ENCODE measurements at places on chromosomes 5 and 9.

GRCh38 chr9:87771316-87772006 lies 45.5 kb downstream of the CTSL start:
- no peak for DNase-seq

GRCh38 chr9:22308177-22308576 lies 138.4 kb upstream of the DMRTA1 start:
- no peak for DNase-seq

DNA sequence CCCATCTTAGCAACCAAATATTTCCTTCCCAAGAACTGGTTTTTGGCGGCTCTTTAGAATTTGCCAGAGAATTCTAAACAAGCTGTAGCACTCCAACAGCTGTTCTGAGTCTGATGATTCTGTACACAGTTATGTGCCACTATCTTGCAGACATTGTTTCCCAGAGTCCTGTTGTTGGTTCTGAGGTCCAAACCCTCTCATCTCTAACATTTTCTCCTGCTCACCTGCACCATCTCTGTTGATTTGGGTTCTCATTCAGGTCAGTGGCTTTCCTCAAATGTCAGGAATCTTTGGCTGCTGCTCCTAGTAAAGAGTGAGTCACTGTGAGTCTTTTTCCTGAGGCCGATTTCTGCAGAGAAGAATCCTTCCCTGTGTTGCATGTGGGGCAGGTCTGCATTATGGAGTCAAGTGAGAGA lies 50.0 kb downstream of the CAMSAP1 start:
- peak; percentile 53 for DNase-seq

DNA sequence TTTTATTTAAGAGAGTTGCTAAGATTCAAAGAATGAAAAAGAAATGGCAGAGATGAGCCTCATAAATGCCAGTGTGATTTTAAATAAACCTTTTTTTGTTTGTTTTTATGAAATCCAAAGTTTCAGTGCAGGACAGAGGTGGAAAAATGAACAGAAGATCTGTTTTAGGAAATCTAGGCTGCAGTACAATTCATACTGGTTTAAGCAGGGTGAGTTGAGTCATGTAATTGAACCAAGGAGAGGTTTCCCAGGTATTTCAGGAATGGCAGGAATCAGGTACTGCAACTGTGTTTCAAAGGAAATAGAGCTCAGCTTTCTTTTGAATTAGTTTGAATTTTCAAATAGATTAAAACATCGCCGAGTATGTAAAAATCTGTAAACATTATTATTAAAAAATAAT lies 3.0 kb upstream of the ANKRD31 start:
- DNase-seq: no peak

DNA sequence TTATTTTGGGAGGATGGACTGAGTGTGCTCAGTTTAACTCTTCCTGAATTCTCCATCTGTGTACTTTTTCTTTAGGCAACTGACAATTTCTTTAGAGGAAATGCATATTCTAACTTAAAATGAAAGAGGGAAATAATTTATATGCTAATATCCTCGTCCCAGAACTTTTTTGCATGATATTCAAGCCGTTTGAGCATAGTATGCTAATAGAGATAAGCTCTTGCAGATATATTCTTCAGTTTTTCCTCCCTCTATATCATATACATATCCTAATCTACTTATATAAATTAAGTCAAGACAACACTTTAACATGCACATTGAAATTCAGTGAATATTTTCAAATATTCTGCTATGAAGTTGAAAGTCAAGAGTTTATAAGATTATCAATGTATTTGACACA lies 84.7 kb downstream of the YTHDC2 start:
- DNase-seq: no peak

DNA sequence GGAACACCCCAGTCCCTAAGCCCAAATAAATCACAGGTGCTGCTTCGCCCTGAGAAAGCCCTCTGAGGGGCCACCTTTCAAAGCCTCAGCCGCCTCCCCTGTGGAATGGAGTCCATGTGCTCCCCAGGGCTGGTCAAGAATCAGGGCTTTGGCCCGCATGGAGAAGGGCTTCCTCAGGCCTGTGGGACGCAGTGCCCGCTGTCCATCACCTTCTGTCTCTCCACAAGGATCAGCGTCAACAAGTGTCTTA lies 16.6 kb downstream of the HNRNPH1 start:
- DNase-seq: no peak

DNA sequence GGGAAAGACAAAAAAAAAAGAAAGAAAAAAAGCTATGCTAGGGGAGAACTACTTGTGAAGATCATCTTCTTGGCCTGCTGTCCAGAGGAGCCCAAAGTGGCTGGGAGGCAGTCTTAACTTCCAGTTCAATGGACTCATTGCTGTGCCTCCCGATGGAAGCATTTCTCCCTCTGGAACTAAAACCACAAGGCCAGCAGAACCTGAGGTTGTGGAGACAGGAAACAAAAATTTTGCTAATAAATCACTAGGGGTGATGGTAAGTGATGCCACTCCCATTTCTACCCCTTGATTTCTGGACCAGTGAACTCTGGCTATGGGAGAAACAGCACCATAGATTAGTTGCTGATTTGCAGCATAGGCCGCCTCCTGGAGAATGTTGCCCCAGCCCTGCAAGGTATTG lies 123.4 kb upstream of the NFIL3 start:
- DNase-seq: no peak

DNA sequence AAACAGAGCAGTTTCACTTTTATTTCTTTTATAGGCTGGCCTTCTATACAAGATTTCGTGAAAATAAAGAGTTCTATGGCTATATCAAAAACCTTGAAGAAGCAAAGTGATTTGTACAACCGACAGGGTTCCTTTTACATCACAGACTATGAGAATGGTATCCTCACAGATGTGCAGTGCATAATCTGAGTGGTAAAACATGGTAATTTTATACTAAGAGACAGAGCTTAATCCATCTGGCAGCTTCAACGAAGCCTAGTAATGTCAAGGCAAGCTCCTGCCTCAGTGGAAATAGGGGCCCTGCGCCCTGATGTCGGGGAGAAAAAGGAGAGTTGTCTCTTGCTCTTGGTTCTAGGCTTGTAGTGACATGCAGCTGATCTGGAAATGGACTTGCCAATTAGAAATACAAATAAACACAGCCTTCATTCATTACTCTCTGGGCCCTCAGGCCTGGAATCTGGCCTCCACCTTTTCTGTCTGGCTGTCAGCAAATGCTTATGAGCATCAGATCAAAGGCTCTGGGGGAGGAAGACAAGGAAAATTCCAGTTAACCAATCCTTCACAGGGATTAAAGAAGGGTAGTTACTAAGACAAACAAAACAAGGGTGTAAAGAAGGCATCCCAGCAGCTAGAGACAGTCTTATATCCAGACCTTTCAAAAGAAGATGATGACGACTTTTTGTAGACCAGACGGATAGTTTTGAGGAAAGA lies 33.6 kb upstream of the TRIM32 start:
- DNase-seq: no peak

- DNase-seq: no peak
These were observed 53.7 kb upstream of the KCNIP1 start for GRCh38 chr5:170450061-170450669.

GRCh38 chr9:76642701-76643209 lies 121.5 kb upstream of the PCA3 start:
- DNase-seq: no peak

DNA sequence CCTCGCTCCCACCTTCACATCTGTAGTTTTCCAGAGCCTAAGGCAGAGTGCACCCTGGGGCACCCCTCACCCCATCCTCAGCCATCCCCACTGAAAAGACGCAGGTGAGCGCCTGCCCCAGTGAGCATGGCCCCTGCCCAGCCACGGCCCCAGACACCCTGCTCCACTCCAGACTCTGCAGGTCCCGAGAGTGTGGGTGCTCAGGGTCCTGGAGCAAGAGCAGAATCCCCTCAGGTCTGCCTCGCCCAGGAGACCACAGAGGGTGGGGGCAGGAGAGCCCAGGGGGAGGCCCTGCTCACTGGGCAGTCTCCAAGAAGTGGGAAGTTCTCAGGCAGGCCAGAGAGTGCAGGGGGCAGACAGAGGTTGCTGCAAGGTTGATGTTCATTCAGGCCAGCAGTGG lies 158.6 kb upstream of the PPP1R26 start:
- no peak for DNase-seq

DNA sequence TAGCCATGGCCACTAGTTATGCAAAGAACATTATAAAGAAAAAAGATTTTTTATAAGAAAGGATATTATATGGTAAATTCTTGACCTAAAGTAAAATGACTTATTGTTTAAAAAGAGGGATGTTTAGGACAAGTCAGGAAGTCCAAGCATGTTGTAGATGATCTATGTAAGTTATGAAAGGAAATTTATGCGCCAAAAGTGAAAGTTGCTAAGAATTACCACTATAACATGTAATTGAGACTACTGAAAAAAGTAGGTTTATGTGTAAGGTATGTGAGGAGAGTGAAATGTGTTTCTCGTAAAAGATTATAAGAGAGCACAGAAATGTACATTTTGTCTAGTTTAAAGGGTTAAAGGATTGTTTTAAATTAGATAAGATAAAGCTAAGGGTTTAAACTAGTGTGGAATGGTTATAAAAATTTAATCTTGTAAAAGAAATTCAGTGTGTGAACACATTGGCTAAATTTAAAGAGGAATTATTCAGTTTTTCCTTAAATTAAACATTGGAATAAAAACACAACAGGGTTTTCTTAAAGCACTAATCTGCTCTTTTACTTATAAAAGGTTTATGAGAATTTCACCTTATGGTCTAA lies 1100.4 kb upstream of the EDIL3 start:
- no peak for DNase-seq

- peak; percentile 57 for DNase-seq
These were observed 131.6 kb upstream of the NIPBL start for GRCh38 chr5:36744773-36745589.

GRCh38 chr9:6199596-6199995 lies 16.0 kb upstream of the IL33 start:
- no peak for DNase-seq

GRCh38 chr9:71604197-71605063 lies 163.9 kb downstream of the CEMIP2 start:
- peak; percentile 67 for DNase-seq

DNA sequence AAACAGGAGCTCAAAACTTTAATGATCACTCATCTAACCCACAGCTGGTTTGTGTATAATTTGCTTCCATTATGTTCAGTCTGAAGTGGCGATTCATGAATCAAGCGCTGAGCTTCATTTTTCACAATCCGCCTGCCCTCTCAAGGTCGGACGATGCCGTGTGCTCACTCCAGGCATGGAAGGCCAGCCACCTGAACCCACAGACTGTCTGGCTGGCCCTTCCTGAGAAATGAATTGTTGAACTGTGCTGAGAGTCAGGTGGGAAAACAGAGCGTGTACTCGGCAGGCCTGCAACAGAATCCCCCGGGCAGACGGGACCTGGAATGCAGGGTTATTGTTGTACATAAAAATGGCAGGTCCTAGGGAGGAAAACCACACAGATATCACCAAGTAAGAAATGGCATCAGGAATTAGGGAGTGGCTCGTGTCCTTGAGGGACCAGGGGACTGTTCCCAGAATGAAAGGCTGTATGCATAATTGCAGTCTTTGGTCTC lies 375.7 kb downstream of the IRX2 start:
- DNase-seq: no peak

DNA sequence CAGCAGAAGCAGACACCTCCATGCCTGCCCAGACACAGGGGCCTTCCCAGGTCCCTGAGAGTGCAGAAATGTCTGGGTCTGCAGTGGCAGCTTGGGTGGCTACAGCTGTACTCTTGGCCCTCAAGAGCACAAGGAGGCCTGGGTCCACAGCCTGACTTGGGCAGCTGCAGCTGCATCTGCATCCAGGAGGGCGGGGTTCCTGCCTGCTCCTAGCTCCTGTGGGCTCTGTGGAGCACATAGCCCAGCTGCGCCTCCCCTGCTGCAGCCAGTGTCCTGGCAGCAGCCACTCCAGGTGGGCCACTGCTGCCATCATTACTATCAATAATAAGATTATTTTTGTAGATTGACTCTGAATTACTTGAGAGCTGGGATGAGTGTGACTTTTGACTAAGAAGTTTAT lies 162.0 kb upstream of the PTCH1 start:
- no peak for DNase-seq

- no peak for DNase-seq
These were observed 201.5 kb downstream of the RGS3 start for GRCh38 chr9:113665064-113665463.

- DNase-seq: peak; percentile 83
These were observed 613 bp downstream of the ZBTB5 start for GRCh38 chr9:37464426-37465248.

- DNase-seq: peak; percentile 95
These were observed 9.9 kb upstream of the FBP1 start for GRCh38 chr9:94649100-94649819.

GRCh38 chr9:3080951-3081350 lies 237.1 kb upstream of the PUM3 start:
- DNase-seq: peak; percentile 40

GRCh38 chr5:125655156-125655555 lies 768.1 kb upstream of the GRAMD2B start:
- DNase-seq: no peak

- DNase-seq: no peak
These were observed 118.7 kb downstream of the TENT4A start for GRCh38 chr5:6831678-6832671.
